ENCODE measurements at places on chromosomes 6 and 20.
A peak's percentile ranks its signal among the peaks of the same experiment; 100 is the strongest.

- DNase-seq, result no peak
Observed at GRCh38 chr6:12717356-12717755, 789 bp downstream of the PHACTR1 start.

DNA sequence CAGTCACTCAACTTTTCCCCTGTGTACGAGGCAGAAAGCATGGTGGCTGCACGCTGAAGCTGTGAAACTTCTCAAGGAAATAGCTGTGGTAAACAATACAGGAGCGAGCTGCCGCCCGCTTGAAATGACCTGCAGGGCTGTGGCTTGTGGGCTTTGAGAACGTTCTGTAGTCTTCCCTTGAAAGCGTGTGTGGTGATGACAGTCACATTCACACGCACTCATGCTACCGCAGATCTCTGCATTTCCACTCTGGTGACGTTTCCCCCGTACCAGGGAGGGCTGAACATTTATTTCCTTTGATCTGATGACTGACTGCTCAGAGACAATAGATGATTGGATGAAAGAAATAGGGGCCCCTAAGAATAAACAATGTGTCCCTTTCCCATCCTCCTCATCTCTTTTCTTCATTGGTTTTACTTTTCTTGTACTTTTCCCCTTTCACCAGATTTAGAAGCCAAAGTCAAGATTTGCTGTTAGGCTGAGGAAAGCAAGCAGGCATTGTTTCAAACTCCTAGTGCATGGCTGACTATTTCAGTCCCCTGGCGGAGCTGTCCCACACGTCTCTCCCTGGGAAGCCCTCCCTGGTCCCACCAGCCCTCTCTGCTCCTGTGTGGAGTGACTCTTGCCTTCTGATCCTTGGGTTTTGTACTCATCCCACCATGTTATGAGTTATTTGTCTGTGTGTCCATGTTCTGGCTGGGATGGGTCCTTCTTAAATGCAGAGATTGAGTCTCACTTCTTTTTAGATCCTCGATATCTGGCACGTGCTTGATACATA is 3.9 kb downstream of the SYTL3 start:
- DNase-seq, result peak; percentile 83

DNA sequence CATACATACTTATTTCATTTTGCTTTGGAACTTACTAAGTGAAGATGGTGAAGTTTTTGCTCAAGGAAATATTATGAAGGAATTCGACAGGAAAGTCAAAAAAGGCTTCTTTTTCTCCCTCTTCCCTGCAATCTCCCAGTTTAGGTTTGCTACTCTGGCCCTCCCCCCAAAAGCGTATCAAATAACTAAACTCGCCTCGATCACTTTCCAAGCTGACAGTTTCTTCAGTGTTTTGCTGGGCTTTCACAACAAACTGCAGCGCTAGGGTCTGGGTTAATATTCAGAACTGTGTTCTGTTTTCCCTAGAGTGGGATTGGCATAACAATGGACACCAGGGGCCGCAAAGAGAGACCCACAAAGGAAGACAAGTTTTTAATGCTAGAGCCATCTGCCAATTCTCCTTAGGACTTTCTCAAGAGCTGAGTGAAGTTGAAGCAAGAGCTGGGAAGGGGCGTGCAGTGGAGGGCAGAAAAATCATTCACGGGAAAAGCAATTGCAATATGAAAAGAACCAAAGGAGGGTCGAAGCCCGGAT is 57.8 kb downstream of the ATP9A start:
- DNase-seq, result no peak

DNA sequence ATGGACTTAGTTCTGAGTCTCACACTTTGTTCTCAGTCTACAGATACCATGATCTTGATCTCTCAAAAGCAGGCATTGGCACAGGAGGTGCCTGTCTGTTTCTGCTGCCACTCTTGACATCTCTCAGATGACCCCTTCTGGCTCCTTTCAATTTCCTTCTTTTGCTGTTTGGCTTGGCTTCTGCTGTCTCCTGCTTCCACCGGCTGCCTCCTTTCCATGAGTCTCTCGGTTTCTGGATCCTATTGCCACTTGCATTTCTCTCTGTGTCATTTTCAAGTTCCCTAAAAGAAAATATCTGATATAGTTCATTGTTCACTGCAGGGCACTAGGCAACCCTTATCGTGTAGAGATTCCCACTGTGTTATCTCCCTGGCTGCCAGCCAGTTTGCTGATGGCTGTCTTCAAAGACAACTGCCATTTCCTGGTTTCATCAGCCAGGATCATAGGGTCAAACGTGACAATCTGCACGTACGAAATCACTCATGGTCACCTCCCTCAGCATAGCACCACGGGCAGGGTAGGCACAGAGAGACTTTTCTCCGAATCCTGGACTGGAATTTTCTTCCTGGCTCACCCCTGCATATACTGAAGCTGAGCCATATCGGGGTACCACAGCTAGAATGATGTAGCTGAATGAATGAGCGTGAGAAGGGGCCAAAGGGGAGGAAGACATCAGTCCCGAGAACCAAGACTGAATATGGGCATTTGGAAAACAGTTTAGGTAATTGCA is 144.6 kb upstream of the TMEM170B start:
- no peak for DNase-seq

DNA sequence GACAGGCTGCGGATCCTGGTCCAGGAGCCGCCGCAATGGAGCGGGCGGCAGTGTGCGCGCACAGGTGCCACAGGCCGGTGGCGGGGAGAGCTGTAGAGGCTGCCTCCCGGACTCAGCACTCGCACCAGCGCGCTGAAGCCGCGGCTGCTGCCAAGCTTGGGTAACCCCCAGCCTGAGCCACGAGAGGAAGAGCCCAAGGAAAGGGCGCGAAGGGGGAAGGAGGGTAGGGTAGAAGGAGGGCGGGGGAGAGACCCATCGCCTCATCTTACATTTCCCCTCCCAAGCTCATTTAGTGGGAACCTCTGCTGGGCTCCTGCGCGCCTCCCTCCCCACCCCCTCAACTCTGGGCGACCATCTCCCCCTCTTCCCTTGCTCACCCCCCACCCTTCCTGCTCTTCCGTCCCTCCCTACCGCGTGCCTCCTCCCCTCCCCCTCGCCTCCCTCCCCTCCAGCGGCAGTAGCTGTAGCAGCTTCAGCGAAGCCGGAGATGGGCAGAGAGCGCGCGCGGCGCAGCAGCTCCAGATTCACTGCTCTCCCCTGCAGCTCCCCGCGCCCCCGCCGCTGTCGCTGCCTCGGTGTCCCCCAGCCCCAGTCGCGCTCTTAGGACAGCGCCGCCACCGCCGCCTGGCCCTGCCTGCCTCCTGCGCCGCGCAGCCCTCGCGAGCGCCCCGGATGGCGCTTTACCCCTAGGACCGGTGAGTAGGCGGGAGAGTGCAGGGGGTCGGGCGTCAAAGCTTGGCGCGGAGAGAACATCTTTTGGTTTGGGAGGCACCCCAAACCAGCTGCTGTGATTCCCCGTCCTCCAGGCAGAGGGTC is at the start of gene FUT9:
TSS of gene FUT9 (plus strand) at position 457 of the 816 bp plus-strand sequence. CDS start 187,182 bp downstream, outside the sequence.
- DNase-seq, result no peak

DNA sequence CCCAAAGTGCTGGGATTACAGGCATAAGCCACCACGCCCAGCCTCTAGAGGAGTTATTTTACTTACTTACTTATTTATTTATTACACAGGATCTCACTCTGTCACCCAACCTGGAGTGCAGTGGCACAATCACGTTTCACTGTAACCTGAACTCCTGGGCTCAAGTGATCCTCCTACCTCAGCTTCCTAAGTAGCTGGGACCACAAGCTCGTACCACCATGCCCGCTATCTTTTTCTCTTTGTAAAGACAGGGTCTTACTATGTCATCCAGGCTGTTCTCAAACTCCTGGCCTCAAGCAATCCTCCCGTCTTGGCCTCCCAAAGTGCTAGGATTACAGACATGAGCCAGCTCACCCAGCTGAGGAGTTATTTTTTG is 1.6 kb upstream of the TRIB3 start:
- DNase-seq, result no peak

DNA sequence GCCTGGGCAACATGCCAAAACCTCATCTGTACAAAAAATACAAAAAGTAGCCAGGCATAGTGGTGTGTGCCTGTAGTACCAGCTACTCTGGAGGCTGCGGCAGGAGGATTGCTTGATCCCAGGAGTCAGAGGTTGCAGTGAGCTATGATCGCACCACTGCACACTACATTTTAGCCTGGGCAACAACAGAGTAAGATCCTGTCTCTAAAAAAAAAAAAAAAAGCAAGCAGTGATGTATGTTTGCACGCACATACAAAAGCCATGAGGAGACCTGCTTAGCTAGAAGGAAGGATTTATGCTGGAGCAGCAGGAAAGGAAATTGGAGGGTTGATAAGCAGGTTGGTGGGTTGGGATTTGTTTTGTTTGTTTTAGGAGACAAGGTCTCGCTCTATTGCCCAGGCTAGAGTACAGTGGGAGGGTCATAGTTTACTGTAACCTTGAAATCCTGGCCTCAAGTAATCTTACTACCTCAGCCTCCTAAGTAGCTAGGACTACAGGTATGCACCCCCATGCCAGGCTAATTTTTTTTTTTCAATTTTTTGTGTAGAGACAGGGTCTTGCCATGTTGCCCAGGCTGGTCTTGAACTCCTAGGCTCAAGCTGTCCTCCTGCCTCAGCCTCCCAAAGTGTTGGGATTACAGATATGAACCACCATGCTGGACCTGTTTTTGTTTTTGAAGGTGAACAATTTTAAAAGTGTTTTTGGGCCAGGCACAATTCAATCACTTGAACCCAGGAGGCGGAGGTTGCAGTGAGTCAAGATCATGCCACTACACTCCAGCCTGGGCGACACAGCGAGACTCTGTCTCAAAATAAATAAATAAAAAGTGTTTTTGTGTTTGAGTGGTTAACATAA is 4.0 kb downstream of the ZSWIM3 start:
- DNase-seq, result no peak

GRCh38 chr6:144292372-144292771 is 7.2 kb downstream of the UTRN start:
- no peak for DNase-seq

- DNase-seq, result peak; percentile 18
Observed at GRCh38 chr6:142537612-142538478, 236.0 kb downstream of the ADGRG6 start.

GRCh38 chr6:138577151-138577915 is 78.0 kb upstream of the NHSL1 start:
- no peak for DNase-seq

- peak; percentile 20 for DNase-seq
Observed at GRCh38 chr6:44073612-44074438, 53.4 kb downstream of the MRPL14 start.

DNA sequence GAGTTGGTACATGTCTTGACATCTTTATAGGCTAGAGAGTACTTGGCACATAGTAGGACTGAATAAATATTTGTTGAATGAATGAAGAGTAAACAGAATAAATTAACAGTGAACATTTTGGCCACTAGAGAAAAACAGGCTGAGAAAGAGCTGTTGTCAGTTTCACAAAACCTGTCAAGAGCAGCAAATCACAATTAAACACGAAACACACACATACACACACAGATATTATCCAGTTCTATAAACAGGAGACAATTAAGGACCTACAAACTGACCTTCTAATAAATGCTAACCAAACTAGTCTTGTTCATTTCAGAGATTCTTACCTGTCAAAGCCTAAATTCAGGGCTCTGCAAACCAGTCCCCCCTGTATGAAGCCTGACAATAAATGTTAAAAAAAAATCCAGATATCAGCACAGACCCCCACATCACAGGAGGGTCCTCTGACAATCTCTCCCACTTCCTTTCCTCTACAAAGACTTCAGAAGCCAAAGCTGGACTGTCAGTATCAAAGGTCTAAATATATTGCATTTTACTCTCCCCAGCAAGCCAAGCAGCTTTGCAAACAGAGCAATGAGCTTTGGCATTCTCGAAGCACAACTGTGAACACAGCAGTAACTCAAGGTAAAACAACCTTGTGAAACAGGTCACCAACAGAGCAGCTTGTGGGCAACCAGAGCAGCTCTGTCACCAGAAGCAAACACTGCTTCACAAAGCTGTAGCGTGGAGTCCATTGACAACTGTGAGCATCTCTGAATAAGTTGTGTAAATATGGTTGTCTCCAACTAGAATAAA is 229.9 kb downstream of the TBXT start:
- no peak for DNase-seq
